Activated T-helper 1 cell treated with anti-CD3 and anti-CD28 coated beads, Interleukin-12 subunit alpha, Interleukin-12 subunit beta, Interleukin-2, Interleukin-4 antibody, amounts not matched to agents 30 ng/mL and 10 ng/mL and 1 ng/mL, durations not matched to agents 14 hours and 24 hours and 36 hours (primary cell): ENCODE measurements at places on chromosomes 2 and 18. TPM values are rescaled to one million over a fixed set of nuclear protein-coding genes. Genes with fewer than 3 reads are reported as not detected.

DNA sequence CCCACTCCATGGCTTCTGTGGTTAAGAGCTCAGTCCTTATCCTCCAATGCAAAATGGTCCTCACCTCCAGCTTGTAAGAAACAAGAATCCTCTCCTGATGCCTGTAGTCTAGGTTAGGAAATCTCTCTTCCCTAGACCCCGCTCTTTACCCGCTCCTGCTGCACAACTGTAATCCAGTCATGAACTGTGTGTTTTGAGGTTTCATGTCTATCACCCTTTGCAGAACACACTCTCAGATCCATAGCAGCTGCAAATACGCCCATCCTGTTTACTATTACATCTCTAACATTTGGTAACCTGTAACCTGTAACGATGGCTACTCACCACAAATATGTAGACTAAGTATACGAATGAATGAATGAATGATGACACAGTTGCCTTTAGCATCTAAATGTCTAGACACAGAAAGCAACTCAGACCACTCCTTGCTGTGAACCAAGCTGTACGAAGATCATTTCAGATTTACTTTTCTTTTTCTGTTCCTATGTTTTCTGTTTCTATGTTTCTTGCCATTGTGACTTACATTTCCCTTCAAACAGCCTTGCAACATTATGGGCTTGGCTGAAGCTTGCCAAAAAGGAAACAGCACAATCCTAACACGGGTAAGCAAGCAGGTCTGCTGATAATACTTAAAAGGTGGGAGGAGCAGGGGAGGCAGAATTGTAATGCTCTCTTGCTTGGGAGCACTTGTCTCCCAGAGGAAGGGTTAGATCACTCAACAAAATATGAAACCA lies 53.7 kb downstream of the EPHA4 start:
- H3K4me1 ChIP-seq = peaks cover 5% of the 10 kb centered on the region
- peaks cover 2% of the 10 kb centered on the region for H3K27me3 ChIP-seq
- peak; percentile 46 for DNase-seq
- H3K4me3 ChIP-seq = no peak overlapping the region
- H3K27ac ChIP-seq = no peak overlapping the region

EML6 gene
- total RNA-seq = 0.37 and 0.44 TPM in 2 replicates

RBM44 gene
- 0.49 and 1.1 TPM in 2 replicates for total RNA-seq

NETO1 gene
- not detected in 2 replicates for total RNA-seq

DNA sequence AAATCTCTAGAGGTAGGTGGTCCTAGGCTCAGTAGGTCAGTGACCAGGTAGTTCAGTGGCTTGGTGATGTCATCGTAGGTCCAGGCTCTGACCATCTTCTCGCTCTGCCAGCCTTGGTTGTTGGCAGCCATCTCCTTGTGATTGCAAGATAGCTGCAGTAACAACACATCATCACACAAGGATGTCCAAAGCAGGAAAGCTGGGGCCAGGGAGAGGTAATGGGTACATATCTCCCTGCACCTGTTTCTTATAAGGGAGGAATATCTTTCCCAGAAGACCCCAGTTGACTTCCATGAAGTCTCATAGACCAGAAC lies 60.5 kb downstream of the ANKRD44 start:
- DNase-seq = no peak
- peaks cover 78% of the 10 kb centered on the region for H3K4me1 ChIP-seq
- peaks cover 18% of the 10 kb centered on the region for H3K36me3 ChIP-seq
- H3K27ac ChIP-seq = peak overlapping the region; percentile 33

- no peaks in the 10 kb centered on the region for H3K4me1 ChIP-seq
- no peak overlapping the region for H3K27ac ChIP-seq
- no peak for DNase-seq
- no peaks in the 10 kb centered on the region for H3K27me3 ChIP-seq
- no peak overlapping the region for H3K4me3 ChIP-seq
These were observed 300.4 kb downstream of the KCNS3 start for GRCh38 chr2:18178736-18179349.

M1AP gene
- 0.10 TPM in 1 of 2 replicates, not detected in the other for total RNA-seq

SERTAD2 gene
- 27.3 and 28.5 TPM in 2 replicates for total RNA-seq

GCG gene
- not detected in 2 replicates for total RNA-seq

DNA sequence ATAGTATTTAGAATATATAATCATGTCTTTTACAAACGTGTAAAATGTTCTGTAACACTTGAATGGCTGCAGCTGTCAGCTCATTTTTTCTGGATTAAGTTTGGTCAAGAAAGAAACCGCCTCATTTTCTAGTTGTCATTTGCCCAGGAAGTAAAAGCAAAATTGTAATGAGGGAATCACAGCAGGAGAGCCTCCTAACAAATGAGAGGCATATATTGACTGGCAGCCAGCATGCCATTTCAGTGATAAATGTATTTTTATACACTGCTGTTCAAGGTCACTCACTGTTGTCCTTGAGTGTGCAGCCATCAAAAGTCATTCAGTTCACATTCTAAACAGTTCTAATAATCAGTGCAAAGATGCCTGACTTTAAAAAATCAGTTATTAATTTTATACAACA lies 144.3 kb upstream of the BOD1L2 start:
- no peak overlapping the region for H3K27ac ChIP-seq
- H3K27me3 ChIP-seq = no peaks in the 10 kb centered on the region
- peaks cover 37% of the 10 kb centered on the region for H3K4me1 ChIP-seq
- no peaks in the 10 kb centered on the region for H3K36me3 ChIP-seq
- DNase-seq = no peak

DNA sequence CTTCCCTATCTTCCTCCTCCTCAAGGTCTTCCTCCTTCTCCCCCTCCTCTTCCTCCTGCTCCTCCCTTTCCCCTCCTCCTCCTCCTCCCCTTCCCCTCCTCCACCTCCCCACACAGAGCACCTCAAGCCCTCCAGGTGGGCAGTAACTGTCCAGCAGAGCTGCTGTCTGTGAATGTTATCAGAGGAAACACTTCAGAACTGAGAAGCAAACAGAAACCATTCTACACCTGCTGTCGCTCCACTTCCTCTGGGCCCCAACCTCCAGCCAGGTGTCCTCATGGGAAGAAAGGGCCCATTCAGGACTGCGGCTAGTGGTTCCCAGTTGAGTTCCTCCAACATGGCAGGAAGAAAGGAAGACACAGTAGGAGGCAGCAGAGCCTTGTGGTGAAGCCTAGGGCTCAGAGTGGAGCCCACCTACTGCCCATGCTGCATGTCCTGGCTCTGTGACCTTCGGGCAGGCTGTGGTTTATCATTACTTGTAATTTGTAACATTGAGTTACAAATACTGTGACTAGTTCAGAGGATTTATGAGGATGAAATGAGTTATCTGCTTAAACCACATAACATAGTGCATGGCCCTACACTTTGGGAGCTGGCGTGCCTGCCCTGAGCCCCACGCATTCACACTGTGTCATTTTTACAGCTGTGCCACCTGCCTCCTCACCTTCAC lies 165.9 kb upstream of the ID2 start:
- H3K4me3 ChIP-seq = no peak overlapping the region
- no peaks in the 10 kb centered on the region for H3K27me3 ChIP-seq
- DNase-seq = no peak
- H3K4me1 ChIP-seq = peaks cover 77% of the 10 kb centered on the region
- peak overlapping the region; percentile 90 for H3K27ac ChIP-seq

TYMS gene
- total RNA-seq = 246 and 257 TPM in 2 replicates

GRCh38 chr2:20130821-20131645 lies 79.6 kb upstream of the LAPTM4A start:
- no peaks in the 10 kb centered on the region for H3K4me1 ChIP-seq
- DNase-seq = no peak
- no peak overlapping the region for H3K27ac ChIP-seq
- H3K27me3 ChIP-seq = peaks cover 2% of the 10 kb centered on the region

TEX51 gene
- total RNA-seq = not detected in 2 replicates

DNA sequence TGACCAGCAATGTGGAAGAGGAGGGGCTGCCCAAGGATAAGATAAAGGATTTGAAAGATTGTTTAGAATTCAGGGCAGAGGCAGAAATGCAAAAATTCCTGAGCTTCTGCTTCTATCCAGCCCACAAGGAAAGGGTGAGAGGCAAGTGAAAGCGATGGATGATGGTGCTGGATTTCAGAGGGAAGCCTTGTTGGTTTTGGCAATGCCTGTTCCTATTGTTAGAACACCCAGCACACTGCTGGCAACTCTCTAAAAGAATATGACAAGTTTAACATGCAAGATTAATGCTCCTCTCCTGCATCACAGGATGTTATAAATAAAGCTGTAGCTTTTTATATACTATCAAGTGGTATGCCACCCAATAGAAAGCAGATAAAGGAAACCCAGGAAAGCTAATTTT lies 92.6 kb downstream of the ZNF385B start:
- no peaks in the 10 kb centered on the region for H3K27me3 ChIP-seq
- H3K36me3 ChIP-seq = no peaks in the 10 kb centered on the region
- DNase-seq = no peak
- H3K27ac ChIP-seq = no peak overlapping the region

DNA sequence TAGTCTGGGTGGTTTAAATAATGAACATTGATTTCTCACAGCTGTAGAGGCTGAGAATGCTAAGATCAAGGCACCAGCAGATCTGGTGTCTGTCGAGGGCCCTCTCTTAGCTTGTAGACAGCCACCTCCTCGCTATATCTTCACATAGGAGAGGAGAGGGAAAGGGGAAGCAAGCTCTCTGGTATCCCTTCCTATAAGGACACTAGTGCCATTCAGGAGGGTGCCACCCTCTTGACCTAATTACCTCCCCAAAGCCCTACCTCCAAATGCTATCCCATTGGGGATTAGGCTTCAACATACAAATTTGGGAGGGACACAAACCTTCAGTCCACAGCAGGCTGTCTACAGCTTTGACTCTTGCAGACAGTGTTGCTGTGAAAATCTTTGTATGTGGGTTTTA lies 76.7 kb downstream of the BOLA3 start:
- H3K4me3 ChIP-seq = no peak overlapping the region
- no peak for DNase-seq
- H3K36me3 ChIP-seq = peaks cover 9% of the 10 kb centered on the region
- H3K27ac ChIP-seq = no peak overlapping the region

DNA sequence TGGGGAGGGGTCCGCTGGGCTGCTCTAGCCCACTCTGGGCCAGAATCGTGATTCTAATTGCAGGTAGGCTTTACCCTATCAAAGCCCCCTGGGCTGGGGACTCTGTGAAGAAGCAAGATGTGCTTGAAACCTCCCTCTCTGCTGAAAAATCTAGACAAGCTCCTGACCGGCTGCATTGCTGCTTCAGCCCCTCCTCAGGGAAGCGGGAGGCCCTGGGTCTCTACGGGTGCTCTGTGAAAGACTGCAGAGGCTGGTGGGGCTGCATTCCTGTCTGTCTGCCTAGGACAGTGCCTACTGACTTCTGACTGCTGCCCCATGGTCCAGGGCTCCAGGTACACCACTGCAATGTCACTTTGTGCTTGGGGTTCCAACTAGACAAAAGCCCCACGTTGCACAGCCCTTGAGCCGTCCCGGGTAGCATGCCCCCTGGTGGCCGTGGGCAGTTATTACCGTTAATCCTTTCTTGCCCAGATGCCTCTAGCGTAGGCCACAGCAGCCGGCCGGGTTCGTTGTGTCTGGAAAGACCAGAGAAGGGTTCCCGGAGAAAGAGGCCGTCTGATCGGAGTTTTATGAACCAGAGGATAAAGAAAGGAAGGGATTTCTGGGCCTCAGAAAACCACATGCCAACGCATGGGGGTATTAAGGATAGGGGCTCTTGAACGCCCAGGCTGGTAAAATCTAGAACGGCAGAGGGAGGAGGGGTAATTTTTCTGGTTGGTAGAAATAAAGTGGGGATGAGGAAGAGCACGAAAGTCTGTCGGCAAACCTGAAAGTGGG lies 15.9 kb upstream of the C1QL2 start:
- H3K27ac ChIP-seq = no peak overlapping the region
- H3K4me3 ChIP-seq = no peak overlapping the region
- DNase-seq = peak; percentile 8
- no peaks in the 10 kb centered on the region for H3K36me3 ChIP-seq

DNA sequence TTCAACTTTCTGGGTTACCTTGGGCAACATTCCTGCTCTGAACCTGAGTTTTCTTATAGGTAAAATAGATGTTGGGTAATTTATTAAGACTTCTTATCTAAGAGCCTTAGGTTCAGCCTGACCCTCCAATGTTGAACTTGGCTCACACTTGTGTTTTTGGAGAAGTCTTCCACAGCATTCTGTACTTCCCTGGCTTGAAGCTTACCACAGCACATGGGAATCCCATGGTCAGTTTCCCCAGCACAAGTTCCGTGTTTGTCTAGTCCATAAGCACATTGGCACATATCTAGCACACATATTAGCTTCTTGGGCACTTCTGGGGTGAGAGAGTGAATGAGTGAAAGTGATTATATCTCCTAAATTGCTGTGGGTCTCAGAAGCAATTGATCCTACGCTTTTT lies 782.5 kb upstream of the HS6ST1 start:
- H3K27ac ChIP-seq = no peak overlapping the region
- no peak for DNase-seq
- H3K36me3 ChIP-seq = no peaks in the 10 kb centered on the region
- no peak overlapping the region for H3K4me3 ChIP-seq

DNA sequence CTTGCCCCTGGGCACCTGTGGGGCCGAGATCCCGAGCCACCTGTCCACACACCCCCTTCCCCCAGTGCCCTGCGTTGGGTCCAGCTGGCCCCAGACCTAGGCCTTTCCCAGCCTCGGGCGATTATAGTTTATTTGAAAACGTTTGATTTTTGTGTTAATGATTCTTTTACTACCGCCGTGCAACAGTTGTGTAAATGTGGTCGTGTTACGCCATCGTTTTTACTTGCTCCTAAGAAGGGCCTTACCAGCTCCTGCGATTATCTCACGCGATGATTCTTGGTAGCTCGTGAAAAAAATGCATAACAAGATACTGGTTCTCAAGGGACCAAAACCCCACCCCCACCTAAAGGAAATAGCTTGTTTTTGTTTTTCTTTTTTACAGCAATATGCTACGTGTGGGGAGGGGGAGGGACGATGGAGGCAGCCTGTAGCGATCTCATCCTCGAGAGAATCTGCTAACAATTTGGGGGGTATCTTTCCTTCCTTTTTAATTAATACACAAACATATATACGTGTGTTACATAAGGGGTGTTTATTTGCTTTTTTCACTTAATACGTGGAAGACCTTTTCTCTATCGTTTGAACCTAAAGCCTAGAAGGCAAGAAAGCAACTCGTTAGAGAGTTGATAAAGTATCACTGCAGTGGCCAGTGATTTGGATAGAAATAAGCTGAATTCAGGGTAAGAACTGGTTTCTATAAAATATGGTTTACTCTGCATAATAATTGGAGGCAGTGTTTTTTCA lies 1.0 kb downstream of the ZDBF2 start:
- no peaks in the 10 kb centered on the region for H3K36me3 ChIP-seq
- peaks cover 27% of the 10 kb centered on the region for H3K4me1 ChIP-seq

DNA sequence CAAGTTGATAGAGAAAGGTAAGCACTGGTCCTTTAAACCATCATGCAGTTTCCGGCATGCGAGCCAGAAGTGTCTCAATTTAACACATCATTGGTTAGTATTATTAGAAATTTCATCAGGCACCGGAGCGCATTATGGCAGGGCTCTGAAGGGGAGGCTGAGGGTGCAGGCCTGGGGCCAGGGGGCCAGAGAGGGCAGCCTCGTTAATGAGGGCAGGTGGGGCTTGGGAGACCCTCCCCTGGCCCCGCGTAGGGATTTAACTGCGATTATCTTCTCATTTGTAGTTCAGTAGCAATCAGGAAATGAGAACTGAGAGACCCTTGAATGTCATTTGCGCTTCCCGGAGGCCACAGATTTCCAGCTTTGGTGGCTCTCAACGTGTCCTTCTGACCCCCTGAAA lies 246.4 kb downstream of the KLHL29 start:
- no peak overlapping the region for H3K4me3 ChIP-seq
- H3K27me3 ChIP-seq = peaks cover 3% of the 10 kb centered on the region
- H3K4me1 ChIP-seq = no peaks in the 10 kb centered on the region
- no peak overlapping the region for H3K27ac ChIP-seq
- no peak for DNase-seq
- H3K36me3 ChIP-seq = no peaks in the 10 kb centered on the region
